ENCODE measurements at places on chromosomes 2 and 18.
A peak's percentile ranks its signal among the peaks of the same experiment; 100 is the strongest.

GRCh38 chr18:21918693-21919092 lies 178.1 kb downstream of the MIB1 start:
- no peak for DNase-seq

DNA sequence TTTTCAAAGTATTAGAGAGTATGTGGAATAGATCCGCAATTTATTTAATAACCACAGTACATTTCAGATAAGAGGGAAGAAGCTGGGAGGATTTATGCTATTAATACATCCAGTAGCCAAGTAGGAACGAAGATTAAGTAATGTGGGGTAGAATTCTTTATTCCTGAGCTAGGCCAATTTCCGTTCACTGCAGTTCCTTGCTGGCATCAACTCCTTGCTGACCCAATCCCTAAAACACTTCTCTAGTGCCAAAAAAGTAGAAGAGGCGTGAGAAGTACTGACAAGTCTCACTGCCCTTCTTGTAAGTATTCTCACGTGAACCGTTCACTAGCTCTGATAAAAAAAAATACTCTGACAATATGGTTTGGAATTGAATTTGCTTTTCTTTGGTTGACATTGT lies 211.4 kb downstream of the EPHA4 start:
- DNase-seq: no peak

DNA sequence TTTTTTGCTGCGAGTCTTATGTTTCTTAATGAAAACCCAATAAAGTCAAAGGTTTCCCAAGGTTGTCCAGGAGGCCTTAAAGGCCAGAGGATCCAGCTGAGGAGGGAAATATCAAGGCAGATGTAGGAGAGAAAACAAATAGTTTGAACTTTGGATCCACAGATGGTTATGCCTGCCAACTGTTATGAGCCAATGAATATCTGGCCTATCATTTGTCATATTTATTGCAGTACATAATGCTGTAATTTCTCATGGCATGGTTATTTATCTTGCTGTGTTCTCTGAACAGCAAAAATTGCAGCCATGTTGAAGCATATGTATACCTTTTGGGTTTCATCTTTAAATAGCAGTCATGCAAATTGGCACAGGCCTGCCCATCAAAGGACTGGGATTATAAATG lies 38.2 kb upstream of the CAVIN2 start:
- no peak for DNase-seq

DNA sequence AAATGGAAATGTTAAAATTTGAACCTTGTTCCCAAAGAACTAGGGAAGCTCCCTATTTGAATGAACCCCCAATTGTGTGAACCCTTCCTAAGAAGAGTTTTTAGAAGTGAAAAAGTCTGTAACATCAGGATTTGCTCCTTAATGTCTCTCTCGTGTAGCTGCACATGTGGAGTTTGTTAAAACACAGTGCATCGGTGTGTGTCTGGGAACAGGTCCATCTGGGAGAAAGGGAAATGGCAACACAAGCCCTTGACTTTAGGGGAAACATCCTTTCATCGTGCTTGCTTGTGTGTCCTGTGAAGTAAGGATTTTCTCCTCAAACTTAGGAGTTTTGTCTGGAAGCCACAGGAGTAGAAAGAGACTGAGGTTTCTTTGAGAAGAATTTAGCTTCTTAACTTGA lies 203.9 kb downstream of the PRKCE start:
- no peak for DNase-seq

DNA sequence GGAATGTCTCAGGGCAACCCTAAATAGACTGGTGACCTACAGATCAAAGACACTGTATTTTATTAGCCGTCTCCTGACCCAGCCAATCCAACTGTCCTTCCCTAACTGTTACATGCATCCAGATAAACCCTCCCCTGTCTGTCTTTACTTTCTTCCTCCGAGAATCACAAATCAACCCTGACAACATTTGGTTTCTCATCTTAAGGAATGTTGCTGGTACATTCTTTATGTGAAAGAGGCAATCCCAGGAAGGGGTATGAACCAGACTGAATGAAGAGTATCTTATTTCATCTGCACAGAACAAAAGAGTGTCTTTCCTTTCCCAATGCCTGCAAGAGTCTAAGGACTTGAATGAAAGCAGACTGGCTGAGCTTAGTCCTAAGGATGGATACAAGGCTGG lies 113.9 kb upstream of the LTBP1 start:
- no peak for DNase-seq

GRCh38 chr2:84495539-84496146 lies 20.7 kb upstream of the DNAH6 start:
- peak; percentile 49 for DNase-seq

DNA sequence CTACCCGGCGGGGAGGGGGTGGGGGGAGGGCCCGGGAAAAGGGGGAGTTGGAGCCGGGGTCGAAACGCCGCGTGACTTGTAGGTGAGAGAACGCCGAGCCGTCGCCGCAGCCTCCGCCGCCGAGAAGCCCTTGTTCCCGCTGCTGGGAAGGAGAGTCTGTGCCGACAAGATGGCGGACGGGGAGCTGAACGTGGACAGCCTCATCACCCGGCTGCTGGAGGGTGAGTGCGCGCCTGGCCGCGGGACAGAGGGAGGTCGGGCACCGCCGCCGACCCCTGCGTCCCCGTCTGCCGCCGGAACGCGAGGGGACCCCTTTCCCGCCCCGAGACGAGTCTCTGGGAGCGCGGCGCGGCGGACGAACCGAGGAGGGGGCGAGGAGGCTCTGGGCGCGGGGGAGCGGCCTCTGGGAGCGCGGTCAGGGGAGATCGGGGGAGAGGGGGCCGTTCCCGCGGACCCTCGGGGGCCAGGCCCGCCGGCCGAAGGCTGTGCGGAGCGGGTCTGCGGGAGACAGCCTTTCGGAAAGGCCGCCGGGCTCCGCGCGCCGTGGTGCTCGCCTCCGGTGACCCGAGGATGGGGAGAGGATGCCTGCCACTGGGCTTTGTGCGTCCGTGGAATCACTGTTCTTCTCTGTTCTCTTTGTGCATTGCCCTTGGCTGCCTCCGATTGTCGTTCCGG lies 463 bp downstream of the PPP1CB start:
- no peak for DNase-seq

DNA sequence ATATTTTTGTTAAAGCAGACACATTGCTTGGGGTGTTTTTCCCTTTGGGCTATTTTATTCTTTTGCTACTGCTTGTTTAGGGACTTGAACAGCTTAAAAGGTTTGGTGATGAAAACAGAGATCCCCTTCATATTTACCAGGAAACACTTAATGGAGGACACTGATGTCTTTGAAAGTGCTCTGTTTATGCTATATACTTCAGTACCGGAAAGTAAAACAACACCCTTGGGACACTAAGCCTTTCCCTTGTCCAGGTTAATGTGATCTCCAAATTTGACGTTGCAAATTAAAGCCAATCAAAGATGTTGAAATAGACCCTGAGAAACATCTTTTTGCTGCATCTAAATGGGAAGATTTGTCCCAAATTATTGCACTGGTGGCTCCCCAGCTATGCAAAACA lies 564.6 kb upstream of the PKDCC start:
- no peak for DNase-seq

- peak; percentile 59 for DNase-seq
These were observed at the start of gene CASP10 for GRCh38 chr2:201182650-201183364. CASP10 (plus strand) TSS chr2:201183141; CDS start chr2:201185778, 2,637 bp downstream.

DNA sequence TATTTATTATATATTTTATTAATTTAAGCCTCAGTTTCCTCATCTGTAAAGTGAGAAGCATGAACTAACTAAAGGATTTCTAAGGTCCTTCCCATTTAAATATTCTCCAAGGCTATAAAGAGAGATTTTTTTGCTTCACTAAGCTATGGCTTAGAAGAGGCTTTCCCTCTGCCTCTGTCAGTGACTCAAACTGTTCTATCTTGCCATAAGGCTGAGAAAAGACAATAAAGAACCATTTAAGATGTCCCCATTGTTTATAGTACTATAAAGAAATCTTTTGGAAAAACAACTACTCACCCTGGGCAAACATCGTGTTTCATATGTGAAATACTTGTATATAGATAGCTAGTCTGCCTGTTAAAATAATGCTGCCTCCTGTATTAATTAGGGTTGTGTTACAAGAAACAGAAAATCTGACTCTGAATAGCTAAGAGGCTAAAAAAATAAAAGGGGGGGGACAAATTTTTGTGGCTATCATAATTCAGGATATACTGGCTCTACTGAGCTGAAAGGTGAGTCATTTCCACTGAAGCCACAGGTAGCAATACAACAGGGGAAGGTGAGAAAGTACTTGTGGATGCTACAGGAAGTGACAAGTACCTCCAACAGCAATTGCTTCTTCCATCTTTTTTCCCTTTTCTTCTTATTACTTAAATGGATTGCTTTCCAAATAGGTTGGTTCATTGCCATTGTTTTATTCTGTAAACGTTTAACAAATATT lies 25.4 kb downstream of the EPHA4 start:
- DNase-seq: no peak

DNA sequence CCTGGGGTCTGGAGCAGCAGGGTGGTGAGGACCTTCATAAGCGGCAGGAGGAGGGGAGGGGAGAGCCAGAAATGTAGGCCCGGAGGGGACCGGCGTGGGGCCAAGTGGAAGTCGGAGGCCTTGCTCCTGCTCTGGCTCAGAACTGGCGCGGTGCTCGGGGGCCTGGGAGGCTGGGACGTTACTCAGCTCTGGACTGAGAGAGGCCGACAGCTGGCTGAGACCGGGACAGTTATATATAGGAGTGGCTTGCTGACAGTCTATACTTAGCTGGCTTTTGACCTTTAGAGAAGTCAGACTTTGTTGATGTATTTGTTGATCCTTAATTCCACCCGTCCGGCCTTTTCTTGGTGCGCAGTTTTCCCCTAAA lies 15.7 kb downstream of the IGFBP5 start:
- no peak for DNase-seq

DNA sequence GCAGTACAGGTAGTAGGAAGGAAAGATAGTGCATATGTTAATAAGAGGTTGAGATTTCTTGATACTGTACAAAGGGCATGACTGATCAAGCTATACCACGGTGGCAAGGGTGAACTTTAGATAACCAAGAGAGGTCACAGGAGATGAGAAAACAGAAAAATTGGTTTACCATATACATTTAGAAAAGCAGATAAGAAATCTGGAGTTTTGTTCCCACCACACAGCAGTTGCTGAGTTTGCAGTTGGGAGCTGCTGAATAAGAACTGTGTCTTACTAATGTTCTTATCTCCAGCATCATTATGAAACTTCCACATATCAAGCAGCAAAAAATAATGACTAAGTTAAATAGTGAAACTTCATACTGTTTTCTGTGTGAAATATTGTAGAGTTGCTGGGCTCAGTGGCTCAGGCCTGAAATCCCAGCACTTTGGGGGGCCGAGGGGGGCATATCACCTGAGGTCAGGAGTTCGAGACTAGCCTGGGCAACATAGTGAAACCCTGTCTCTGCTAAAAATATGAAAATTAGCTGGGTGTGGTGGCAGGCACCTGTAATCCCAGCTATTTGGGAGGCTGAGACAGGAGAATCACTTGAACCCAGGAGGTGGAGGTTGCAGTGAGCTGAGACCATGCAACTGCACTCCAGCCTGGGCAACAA lies 12.0 kb upstream of the IMPACT start:
- no peak for DNase-seq

GRCh38 chr18:59669872-59670657 lies 27.2 kb downstream of the CCBE1 start:
- no peak for DNase-seq

GRCh38 chr2:237715459-237715947 lies 83.1 kb upstream of the RBM44 start:
- DNase-seq: no peak

GRCh38 chr18:5030636-5031035 lies 166.4 kb downstream of the AKAIN1 start:
- DNase-seq: no peak

Data from GM12864 (cell line).